Activated T-helper 1 cell treated with Interleukin-2 at 50 U/mL for 16 hours (primary cell): ENCODE measurements at places on chromosomes 5 and 9.

DNA sequence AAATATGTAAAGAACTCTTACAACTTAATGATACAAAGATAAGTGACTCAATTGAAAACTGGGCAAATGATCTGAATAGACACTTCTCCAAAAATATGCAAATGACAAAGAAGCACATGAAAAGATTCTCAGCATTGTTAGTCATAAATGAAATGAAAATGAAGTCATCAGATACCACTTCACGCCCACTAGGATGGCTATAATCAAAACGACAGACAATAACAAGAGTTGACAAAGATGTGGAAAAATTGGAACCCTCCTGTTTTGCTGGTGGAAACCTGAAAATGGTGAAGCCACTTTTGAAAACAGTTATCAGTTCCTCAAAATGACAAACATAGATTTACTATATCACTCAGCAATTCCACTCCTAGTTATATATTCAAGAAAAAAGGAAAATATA, 7.9 kb upstream of the SYK start:
- DNase-seq = no peak

GRCh38 chr9:74497748-74498620, 849 bp downstream of the RORB start:
- DNase-seq = no peak

DNA sequence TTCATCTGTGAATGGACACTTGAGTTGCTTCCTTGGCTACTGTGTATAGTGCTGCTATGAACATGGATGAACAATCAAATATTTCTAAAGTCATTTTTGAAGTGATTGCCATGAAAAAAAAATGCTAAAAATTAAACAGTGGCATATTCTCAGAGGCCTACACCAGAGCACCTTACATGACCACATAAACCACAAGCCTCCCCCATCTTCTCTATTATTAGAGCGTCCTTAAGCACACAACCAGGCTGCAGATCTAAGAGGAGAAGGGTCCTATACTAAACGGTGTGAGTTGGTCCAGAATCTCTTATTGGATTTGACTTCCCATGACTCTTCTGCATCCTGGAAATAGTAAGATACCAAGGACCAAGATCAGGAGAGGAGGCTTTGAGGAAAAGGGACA, 34.3 kb downstream of the PCA3 start:
- DNase-seq = no peak

- no peak for DNase-seq
Observed at GRCh38 chr9:93089024-93089423, 7.0 kb upstream of the CARD19 start.

DNA sequence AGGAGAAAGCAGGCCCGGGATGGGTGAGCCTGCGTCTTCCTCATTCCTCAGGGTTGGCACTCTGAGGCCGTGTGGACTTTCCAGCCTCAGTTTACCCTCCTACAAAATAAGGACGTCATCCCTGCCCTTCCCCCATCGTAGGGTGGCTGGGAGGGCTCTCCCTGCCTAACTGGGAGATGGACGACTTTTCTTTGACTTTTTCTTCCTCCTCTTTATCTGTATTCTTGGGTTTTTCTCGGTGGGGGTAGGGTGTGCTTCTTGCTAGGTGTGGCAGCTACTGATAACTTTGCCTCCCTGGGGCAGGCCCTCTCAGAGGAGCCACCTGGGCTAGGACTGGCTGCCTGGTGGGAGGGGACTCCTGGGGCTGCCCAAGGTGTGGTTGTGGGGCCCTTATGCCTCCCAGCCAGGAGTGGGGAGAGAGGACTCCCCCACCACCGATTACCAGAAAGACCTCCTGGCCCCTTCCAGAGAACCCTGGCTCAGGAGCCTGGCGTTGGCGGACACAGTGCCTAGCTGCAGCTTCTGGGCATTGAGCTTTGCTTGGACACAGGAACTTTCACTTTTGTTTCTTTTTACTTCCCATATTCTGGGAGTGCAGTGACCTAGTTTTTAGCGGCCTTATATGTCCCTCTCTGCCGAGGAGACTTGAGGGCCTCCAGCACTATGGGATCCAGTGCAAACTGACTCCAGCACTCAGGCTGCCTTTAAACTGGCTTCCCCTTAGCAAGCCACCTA, 6.1 kb downstream of the GLIPR2 start:
- no peak for DNase-seq
